ENCODE measurements at places on chromosomes 7 and 10.

DNA sequence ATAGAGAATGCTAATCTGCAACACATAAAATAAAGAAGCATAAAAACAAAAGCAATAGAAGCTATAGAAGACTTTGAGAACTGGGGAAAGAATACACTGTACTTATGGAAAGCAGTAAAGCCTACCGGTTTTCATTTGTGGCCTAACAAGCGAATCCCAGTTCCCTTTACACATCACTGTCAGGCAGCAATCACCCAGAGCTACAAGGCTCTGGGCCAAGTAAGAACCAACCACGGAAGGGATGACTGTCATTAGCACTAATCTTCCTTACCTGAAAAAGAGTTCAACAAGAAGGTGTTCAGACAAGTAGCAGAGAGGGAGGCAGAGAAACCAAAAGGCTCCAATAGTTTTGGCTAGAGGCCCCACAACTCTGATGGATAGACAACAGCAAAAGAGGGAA, 15.0 kb downstream of the CCDC6 start:
- DNase-seq: no peak

- peak; percentile 29 for DNase-seq
Measured at GRCh38 chr7:29496355-29497020, 67.1 kb upstream of the PRR15 start.

DNA sequence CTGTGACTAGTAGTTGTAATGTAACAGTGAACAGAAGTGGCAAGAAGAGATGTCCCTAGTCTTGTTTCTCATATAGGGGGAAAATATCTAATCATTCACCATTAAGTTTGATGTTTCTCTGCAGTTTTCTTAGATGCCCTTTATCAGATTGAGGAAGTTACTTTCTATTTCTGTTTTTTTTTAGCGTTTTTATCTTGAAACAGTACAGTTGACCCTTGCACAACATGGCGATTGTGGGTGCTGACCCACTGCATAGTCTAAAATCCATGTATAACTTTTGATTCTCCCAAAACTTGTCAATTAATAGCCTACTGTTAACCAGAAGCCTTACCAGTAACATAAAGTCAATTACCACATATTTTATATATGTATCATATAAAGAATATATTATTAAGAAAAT, 192.0 kb downstream of the ADK start:
- no peak for DNase-seq

DNA sequence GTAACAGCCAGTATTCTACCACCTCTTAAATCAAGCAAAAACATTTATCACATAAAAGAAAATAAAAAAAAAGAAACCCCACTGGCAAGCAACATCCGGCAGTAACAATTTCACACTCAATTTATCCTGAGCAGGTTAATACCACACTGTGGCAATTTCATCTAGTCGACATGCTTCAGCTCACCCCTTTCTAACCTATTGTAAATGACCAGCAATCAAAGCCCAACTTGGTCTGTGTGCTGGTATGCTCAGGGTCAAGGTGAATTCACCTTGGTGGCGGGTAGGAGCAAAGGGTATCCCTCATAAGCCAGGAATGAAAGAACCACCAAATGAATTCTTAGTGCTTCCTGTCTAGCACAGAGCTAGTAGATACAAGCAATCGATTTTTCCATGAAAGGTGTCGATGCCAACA, 109.1 kb upstream of the AFAP1L2 start:
- DNase-seq: no peak

- no peak for DNase-seq
Measured at GRCh38 chr7:3272691-3273141, 28.3 kb upstream of the SDK1 start.

DNA sequence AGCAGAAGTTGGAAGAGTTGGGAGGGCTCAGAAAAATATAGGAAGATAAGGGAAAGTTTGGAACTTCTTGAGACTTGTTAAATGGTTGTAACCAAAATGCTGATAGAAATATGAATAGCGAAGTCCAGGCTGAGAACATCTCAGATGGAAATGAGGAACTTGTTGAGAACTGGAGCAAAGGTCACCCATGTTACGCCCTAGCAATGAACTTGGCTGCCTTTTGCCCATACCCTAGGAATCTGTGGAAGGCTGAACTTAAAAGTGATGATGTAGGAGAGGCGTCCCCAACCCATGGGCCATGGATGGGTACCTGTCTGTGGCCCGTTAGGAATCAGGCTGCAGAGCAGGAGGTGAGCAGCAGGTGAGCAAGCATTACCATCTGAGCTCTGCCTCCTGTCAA, 347.8 kb downstream of the ARL4A start:
- no peak for DNase-seq

DNA sequence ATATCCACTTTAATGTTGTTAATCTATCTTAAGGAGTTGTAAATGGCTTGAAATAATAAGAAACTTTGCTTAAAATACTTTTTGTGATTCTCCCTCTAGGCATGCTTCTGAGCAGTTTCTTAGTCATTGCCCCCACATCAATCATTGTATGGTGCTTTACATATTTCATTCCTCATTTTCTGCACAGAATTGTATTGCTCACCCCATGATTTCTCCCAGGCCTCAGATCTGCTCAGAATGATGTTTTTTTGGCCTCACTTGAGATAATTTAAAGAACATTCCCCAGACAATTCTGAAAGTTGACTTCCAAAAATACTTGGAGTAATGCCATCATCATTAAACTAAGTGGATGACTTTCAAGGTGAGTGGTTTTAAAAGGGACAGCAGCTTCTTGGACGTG, 82.1 kb upstream of the PRPS1L1 start:
- DNase-seq: no peak

DNA sequence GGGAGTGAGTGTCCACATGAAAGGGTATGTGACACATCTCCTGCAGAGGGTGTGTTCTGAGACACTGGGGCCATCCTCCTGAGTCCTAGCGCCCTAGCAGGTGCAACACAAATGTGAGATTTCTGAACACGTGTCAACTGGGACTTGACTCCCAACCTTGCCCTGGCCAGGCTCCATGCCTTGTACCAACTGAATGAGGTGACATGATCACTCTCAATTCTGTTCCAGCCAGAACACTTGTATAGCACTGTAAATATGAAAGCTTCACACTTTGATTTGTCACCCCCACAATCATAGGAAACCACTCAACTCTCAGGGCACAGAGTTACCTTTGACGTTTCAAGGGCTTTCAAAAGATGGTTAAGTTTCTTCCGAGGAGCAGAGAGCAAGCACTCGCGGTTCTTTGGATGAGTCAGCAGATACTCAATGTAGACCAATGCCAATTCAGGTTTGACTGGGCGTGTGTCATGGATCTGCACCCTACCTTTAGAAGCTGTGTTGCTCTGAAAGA, 48.6 kb downstream of the NCAPG2 start:
- no peak for DNase-seq

GRCh38 chr7:65295409-65295808, 78.2 kb upstream of the ZNF92 start:
- DNase-seq: no peak

- no peak for DNase-seq
Measured at GRCh38 chr7:104010052-104010909, 20.8 kb upstream of the RELN start.

GRCh38 chr10:47088656-47089354, 177.6 kb downstream of the PTPN20 start:
- no peak for DNase-seq

DNA sequence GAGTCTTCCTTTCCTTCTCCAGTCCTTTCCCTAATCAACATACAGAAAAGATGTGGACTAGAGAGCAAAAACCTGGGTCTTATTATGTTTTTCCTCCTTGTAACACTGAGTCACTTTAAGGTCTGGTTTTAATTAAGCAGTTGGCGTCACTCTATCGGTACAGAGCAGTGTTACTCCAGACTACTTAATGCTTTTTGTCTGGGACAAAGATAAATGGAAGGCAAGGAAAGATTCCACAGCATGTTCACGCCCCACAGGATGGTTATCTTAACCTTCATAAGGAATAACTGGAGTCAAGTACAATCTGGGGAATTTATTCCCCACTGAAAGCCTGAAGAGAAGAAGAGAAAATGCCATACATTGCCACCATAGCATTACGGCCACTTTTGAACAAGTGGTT, 145.7 kb downstream of the ELAPOR2 start:
- DNase-seq: no peak

Data from NCI-H1436 (cell line).